ENCODE measurements at places on chromosomes 2 and 18.

- DNase-seq, result no peak
These were observed 31.5 kb upstream of the PDIA6 start for GRCh38 chr2:10844097-10844496.

- no peak for DNase-seq
These were observed 57.4 kb upstream of the PGAP1 start for GRCh38 chr2:196983934-196984333.

GRCh38 chr2:202101026-202101579, 28.0 kb downstream of the KIAA2012 start:
- DNase-seq, result no peak

- no peak for DNase-seq
These were observed 104.4 kb upstream of the SLC35G4 start for GRCh38 chr18:11504962-11505361.

DNA sequence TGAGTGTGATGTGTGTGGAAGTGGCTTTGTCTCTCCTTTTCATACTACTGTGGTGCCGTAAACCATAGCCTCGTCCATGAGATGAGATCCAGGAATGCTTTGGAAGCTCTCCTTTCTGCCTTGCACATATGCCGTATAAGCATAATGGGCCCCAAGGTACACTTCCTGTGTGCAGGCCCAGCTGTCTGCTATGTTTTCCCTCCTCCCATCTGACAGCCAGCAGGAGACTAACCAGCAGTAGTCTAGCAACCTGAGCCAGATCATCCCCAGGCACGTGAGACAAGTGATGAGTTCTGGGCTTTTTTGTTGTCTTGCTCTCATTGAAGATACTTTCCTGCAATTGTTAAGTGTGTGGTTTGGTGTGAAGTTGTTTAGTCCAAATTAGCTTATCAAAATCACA, 555.5 kb upstream of the LRRTM4 start:
- no peak for DNase-seq

DNA sequence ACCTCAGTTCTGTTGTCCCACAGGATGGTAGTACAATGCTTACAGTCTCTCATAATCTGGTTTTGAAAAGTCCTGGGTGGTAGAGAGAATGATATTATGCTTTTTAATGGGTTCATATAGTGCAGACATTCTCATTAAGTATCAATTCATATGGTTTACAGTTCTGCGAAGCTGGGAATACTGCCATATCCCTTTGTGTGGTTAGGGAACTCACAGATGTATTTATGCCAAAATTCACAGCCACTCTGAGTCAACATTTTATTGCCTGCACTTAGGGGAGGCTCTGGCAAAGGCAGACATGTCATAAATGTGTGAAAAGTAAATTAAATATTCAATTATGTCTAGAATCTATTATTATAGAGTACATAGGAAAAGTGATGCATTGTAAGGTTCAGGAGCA, 808.2 kb downstream of the SUCLG1 start:
- no peak for DNase-seq

- no peak for DNase-seq
These were observed 145.1 kb upstream of the CELF4 start for GRCh38 chr18:37710726-37711125.

DNA sequence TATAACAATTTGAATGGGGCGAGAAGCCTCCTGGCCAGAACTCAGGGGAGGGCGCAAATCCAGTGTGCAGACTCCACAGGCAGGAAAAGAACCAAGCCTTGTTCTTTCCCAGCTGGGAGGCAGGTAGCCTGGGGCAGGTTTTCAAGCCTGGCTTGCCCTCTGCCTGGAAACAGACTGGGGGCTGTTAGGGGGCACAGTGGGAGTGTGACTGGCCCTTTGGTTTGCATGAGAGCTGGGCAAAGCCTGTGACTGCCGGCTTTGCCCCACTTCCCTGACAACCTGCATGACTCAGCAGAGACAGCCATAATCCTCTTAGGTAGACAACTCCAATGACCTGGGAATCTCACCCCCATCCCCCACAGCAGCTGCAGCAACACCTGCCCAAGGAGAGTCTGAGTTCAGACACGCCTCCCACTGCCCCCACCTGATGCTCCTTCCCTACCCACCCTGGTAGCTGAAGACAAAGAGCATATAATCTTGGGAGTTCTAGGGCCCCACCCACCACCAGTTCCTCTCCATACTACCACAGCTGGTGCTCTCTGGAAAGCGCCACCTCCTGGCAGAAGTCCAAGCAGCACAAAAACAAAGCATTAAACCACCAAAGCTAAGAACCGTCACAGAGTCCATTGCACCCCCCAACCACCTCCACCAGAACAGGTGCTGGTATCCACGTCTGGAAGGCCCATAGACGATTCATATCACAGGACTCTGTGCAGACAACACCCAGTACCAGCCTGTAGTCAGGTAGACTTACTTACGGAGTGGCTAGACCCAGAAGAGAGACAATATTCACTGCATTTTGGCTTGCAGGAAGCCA, 402.5 kb downstream of the STK39 start:
- DNase-seq, result no peak

GRCh38 chr2:239828192-239828972, 196.8 kb downstream of the NDUFA10 start:
- no peak for DNase-seq
